ENCODE measurements at places on chromosomes 11 and 22. TPM values are rescaled to one million over a fixed set of nuclear protein-coding genes. Genes with fewer than 3 reads are reported as not detected.

The ISX gene
- total RNA-seq, result not detected

DNA sequence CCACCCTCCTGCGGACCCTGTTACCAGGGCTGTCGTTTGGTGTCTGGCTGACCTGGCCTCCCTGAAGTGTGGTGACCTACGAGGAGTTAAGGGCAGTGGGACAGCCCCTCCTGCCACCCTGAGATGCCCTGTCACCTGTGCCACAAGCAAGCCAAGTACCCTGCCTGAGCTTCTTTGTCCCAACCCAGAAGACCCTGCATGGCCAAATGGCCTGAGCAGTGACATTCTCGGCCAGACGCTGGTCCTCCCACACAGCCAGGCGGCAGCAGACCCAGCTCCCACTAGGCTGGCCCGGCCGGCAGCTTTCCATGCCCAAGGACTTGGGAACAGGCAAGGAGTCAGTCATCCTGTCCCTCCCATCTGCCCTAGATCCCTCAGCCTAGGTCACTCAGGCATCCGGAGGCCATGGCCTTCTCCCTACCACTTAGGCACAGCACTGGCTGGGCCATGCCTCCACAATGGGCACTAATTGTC, 7.6 kb downstream of the ARVCF start:
- no peak for DNase-seq

DNA sequence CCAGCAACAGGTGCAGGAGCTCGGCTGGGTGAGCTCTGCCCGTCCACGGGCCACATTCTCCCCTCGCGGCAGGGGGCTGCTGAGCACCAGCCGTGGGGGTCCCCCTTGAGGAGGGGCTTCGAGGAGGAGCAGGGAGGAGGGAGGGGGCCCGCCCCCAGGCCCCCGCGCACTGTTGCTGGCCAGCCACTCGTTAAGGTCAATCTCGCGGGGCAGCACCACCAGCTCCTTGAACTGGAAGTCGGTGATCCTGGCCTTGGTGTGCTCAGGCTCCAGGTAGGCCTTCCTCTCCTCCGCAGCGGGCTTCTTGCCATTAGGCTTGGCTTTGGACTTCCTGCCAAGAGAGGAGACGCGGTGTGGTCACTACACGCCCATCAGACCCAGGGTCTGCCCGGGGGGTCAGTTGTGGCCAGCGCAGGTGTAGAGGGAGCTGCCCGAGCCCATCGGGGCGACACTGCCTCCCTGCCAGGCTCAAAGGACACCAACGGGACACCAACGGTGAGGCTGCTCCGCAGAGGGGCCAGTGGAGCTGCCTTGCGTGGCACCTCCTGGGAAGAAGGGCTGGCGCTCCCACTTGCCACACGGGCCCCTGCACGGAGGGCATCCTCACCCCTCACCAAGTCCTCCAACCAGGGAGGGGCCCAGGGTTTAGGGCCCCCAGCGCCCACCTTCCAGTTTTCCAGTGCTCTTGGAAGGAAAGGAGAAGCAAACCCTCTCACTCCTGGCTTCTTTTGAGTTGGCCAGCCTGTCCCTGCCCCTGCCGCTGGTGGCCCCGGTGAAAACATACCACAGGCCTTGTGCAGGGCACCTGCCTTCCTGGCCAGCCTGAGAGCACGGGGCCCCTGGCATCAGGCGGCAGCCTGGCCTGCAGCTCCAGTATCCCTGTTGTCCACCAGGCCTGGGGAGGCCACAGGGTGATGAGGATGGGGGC, 5.8 kb downstream of the MOB2 start:
- no peak for DNase-seq

- DNase-seq, result no peak
Observed at GRCh38 chr11:70483077-70483861, 84.9 kb downstream of the CTTN start.

DNA sequence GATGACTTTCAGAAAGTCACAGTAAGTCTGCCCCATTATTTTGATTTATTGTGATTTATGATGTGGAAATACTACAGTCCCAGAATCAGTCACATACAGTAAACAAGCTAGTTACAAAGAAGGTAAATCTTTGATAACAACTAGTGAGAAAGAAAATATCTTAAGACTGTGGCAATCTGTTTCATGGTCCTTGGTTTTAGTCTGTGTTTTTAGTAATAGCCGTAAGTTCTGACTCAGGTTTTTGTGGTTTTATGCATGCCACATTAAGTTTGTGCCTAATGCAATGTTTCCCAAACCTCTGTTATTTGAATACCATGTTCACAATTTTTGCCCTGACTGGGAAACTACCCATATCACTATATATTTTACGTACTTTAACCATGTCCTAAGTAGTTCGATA, 6.7 kb downstream of the CEP295 start:
- DNase-seq, result no peak

GRCh38 chr11:131980888-131981668, 610.7 kb downstream of the NTM start:
- DNase-seq, result no peak

GRCh38 chr11:12284316-12285050, 92.9 kb upstream of the PARVA start:
- DNase-seq, result no peak

The SLC3A2 gene
- total RNA-seq, result 228 TPM

The ZMAT5 gene
- total RNA-seq, result 19.4 TPM

GRCh38 chr11:105838668-105839384, 183.2 kb downstream of the MSANTD4 start:
- DNase-seq, result no peak

The OPCML gene
- not detected for total RNA-seq

The AGBL2 gene
- total RNA-seq, result 8.3 TPM

DNA sequence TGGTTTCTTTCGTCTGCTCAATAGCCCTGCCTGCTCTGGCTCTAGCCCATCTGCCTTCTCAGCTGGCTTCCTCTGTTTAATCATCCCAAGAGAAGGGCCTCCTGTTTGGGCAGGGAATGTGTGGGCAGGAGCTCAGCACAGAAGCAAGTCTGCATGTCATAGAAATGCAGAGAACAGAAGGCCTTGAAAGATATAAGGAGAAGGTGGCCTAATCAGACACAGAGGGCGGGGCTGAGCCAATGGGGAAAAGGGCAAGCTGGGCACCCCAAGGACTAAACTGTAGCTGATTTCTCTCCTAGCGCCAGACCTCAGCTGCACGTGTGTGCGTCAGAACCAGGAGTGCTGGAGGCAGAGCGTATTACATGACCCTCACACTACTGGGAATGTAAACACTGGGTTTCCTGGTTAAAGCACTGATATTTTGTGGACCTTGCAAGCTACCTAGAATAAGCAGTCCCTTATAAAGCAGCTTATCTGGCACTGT, 7.6 kb upstream of the CCKBR start:
- no peak for DNase-seq

DNA sequence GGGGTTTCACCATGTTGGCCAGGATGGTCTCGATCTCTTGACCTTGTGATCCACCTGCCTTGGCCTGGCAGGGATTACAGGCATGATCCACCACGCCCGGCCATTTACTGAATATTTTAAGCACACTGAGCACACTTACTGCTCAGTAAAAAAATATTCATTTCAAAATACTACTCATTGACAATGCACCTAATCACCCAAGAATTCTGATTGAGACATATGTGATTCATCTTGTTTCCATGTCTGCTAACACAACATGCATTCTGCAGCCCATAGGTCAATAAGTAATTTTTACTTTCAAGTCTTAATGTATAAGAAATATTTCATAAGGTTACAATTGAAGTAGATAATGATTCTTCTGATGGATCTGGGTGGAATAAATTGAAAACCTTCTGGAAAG, 4.2 kb upstream of the OR52J3 start:
- no peak for DNase-seq

DNA sequence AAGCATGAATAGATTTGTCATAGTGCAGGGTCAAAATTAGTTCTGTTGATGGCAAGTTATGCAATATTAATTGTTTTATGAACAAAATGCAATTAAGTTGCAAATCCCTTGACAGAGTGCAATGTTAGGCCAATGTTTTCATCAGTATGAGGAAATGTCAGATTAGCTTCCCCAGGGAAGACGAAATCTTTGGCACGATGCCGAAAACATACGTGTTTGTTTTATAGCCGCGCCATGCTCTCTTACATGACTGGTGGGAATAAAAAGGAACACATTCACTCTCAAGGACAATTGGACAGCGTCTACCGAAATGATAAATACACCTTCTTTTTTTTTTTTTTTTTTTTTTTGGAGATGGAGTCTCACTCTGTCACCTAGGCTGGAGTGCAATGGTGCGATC, 27.0 kb downstream of the MFNG start:
- no peak for DNase-seq

The BAIAP2L2 gene
- total RNA-seq, result 2.0 TPM

The AQP11 gene
- total RNA-seq, result 0.48 TPM

The CASP5 gene
- not detected for total RNA-seq

DNA sequence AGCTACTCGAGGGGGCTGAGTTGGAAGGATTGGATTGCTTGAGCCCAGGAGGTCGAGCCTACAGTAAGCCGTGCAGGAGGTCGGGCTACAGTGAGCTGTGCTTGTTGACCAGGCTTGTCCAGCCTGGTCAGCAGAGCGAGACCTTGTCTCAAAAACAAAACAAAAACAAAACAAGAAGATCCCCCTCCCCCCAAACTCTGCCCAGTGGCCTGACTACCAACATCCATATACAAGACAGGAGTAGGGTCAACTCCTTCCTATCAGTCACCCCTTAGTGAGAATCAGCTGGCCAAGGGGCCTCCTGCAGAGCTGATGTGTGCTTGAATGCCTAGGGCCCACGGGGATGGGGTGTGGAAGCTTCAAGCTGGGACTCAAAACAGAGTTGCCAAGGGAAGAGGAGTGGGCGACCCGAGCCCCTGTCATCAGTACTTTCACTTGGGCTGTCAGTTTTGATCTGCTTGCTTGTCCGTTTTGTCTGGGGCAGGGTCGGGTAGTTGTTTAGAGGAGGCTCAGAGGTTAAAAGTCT, 942 bp upstream of the TSPAN18 start:
- DNase-seq, result no peak

The SHISAL1 gene
- total RNA-seq, result not detected

Measured in activated naive CD8-positive, alpha-beta T cell treated with anti-CD3 and anti-CD28 coated beads, Interleukin-2, amount 10 ng/mL, durations not matched to agents 7 days and 5 days (primary cell).